ENCODE measurements at places on chromosomes 5 and 9.

DNA sequence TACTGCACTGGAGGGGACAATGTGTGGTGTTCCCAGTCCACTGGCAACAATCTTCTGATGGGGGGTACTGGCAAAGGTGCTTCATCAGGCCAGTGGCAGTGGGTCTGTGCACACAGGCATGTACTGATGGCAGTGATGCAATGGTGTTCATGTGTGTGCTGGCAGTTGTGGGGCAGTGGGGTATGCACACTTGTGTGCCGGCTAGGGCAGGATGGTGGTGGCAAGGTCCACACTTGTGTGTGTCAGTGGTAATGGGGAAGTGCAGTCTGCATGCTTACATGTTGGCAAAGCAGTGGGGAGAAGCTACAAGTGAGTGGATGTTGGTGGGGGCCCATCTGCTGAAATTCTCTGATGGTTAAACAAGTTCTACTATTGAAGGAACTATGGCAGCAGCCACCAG is 504.6 kb upstream of the ZNF462 start:
- DNase-seq: no peak

- no peak for DNase-seq
Observed at GRCh38 chr5:157600252-157600651, 24.7 kb upstream of the ADAM19 start.

DNA sequence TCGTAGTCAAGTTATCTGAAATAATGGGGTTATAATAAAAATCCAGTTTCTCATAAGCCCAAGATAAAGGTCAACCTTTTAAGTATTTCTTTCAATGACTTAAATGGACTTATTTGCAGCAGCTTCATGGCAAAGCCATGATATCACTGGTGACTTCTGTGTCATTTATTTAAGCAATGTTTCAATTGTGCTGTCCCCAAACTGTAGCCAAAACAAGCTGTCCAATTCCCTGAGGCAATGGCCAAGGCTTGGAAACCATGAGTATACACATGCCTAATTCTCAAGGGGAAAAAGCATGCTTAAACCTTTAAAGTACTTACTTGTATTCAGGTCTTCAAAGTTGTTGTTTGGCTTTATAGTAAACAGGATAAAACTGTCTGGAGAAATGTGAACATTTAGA is 376.4 kb upstream of the TNC start:
- no peak for DNase-seq

DNA sequence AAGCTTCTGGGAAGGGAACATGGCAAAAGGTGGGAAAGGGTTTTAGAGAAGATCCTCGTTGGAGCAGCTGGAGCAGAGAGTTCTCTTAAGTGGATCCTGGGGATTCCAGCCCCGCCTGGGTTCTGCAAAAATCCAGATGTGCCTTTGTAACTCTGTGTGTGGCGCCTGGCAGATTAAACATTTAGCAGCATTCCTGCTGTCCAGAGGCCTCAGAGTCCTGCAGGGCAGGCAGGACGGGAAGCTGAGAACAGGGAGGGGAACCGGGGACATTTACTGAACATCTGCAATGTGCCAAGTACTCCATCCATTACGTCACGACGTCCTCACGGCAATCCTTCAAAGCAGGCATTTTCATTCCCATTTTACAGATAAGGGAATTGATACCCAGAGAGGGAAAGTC is 6.0 kb downstream of the EIF4E1B start:
- no peak for DNase-seq

DNA sequence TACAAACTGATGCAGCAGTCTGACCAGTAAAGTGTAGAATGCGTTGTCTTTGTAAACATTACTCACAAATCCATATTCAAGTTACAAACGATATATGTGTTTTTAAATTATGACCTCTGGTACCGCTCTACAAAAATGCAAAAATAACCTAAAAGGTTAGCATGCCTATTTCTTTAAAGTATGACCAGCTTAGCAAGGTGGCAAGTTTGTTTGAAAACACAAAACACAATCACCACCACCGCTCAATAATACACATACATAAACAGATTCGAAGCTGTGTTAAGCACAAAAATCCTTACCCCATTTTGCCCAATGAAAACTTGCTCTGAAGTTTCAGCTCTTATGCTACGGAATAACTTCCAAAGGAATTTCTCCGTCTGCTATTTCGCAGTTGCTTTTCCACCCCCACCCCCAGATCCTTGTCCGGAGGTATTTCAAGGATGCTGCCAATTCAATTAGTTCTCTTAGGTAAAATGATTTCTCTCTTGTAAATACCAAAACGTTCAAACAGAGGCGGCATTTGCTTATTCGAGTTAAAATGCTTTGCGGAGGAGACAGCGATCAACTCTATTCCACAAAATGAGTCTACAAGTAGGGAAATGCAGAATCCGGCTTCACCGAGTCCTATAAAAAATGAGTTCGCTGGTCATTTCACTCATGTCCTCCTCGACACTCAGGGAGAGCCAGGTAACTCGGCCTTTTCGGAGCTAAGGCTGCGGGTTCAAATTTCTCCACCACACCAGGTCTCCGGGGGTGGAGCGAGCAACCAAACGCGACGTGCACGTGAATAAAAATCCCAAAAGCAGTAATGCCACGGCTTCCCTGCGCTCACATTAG is 1.2 kb downstream of the HOMER1 start:
- no peak for DNase-seq

DNA sequence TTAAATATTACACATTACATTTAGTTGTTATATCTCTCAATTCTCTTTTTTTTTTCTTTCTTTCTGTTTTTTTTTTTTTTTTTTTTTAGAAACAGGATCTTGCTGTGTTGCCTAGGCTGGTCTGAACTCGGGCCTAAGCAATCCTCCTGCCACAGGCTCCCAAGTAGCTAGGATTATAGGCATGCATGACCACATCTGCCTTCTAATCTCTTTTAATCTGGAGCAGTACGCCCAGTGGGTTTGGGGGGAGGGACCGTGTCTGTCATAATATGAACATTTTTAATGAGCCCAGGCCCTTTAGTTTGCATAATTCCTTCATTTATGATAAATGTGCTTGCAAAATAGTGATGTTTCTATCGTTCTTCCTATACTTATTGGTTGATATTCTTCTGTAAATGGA is 10.3 kb downstream of the RHOBTB3 start:
- DNase-seq: no peak

DNA sequence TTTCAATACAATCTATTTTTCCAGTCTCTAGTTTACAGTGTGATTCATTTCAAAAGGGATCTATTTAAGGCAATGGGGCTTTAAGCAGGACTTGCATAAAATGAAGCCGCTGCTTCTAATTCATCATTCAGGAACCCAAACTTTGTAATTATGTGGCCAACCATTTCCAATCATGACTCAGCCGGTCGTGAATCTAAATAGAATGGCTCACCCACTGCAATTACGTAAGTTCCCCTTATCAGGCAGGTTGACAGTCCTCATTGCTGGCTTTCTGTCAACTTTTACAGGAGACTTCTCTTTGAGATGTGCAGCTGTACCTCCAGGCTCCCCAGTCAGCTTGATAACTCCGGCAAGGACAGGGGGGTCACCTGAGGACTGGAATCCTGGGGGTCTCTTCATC is 152.8 kb upstream of the DAP start:
- DNase-seq: no peak

GRCh38 chr9:10571699-10572098 is 41.1 kb downstream of the PTPRD start:
- DNase-seq: no peak

All from CD4-positive, alpha-beta T cell treated with Interleukin-6 for 4 hours (primary cell).